ENCODE measurements at places on chromosomes 2 and 18. TPM values are rescaled to one million over a fixed set of nuclear protein-coding genes. Genes with fewer than 3 reads are reported as not detected.

- DNase-seq: no peak
Measured at GRCh38 chr18:58522132-58522531, 106.8 kb downstream of the ALPK2 start.

DNA sequence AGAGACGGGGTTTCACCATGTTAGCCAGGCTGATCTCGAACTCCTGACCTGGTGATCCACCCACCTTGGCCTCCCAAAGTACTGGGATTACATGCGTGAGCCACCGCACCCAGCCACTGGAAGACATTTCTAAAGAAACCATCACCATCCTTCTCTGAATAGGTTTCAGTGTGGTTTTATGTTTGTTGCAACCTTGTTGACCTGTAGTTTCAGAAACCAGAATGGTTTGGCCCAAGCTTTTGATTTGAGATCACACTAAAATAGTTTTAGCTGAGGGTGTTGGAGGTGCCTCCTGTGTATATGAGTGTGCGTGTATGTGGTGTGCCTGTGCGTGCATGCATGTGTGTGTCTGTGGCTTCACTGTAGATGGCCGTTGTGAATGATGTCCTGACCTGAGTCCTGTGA lies 26.2 kb downstream of the INPP4A start:
- no peak for DNase-seq

GRCh38 chr2:26177122-26177521 lies 4.2 kb downstream of the GAREM2 start:
- DNase-seq: no peak

DNA sequence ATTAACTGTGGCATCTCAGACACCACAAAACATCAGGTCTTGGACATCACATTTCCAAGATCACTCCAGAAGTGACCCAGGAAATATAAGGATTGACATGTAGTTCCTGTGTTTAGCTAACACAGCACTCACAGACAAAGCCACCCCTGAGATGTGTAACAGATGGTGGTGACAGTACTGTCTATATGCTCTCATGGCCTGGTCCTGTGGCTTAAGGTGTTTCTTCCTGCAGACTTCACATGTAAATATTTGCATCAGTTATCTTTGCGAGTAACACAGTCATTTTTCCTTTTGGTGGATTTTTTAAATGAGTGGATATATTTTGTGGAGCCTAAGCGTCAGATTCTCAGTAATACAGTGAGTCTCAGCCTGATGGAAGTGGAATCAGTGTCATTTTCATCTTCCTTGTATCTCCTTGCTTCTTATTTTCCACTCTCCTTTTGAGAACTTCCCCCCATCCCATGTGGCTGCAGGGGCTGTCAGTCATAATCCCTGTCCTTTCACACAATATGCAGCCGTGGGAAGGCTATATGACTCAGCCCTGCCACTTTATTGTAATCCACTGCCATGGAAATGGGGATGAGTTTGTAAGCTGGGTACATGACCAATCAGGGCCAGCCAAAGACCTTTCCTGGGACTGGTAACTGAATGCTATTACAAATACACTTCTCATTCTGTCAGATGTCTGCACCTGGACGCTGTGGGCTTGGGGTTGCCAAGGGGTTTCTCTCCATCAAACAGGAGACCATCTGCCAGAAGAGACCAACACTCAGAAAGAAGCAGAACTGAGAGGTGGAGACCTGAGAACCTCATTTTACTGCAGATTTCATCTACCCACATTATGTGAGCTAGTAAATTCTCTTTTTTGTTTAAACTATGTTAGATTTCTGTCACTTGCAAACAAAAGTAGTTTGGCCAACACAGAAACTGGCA lies 74.3 kb downstream of the ICOS start:
- no peak for DNase-seq

GRCh38 chr2:207491086-207491485 lies 38.7 kb upstream of the CREB1 start:
- no peak for DNase-seq

Gene RFX8
- total RNA-seq: 2.8 TPM

Gene LHCGR
- total RNA-seq: not detected

GRCh38 chr18:79529296-79529695 lies 133.6 kb downstream of the NFATC1 start:
- DNase-seq: no peak

- peak; percentile 40 for DNase-seq
Measured at GRCh38 chr2:76599732-76600368, 889.1 kb upstream of the GCFC2 start.

- no peak for DNase-seq
Measured at GRCh38 chr2:135563793-135564192, 32.5 kb downstream of the R3HDM1 start.

DNA sequence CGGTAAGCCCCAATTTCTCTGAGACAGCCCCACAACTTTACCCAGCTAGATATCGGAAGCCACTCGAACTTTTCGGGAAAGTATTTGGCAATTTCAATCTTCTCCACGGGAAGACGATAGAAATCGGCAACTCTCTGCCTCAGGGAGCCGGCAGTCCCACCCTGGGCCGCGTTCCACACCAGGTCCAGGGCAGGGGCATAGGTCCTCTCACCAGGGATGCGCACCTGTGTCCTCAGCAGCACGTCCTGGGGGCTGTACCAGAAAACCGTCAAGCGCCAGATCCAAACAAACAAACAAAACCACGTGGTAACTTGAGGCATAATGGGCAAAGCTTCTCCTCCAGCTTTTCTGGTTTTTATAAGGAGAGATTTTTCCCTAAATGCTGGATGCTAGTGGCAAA lies 80.9 kb downstream of the USP40 start:
- DNase-seq: no peak

DNA sequence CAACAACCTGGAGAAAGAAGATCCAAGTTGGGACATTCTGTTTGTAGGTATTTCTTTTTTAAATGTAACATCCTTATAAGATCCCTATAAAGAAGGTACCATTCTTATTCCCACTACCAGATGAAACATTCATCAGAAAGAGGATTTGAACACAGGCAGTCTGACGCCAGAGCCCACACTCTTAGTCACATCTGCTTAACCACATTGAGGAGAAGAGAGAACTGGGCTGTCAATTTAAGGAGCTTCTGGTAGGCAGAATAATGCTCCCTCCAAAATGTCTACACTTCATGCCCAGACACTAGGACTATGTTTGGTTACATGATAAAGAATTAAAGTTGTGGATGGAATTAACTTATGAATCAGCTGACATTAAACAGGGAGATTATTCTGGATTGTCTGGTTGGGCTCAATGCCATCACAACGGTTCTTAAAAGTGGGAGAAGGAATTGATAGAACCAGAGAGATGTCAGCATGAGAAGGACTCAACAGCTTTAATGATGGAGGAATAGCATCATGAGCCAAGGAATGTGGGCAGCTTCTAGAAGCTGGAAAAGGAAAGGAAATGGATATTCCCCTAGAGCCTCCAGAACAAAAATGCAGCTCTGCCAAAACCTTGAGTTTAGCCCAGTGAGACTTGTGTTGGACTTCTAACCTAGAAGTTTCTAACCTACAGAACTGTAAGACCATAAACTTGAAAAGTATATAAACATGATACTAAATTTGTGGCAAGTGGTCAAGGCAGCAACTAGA lies 82.2 kb downstream of the KLF7 start:
- DNase-seq: no peak

- no peak for DNase-seq
Measured at GRCh38 chr2:166926657-166927056, 38.4 kb downstream of the XIRP2 start.

GRCh38 chr18:24968238-24968775 lies 383.7 kb downstream of the ZNF521 start:
- no peak for DNase-seq

DNA sequence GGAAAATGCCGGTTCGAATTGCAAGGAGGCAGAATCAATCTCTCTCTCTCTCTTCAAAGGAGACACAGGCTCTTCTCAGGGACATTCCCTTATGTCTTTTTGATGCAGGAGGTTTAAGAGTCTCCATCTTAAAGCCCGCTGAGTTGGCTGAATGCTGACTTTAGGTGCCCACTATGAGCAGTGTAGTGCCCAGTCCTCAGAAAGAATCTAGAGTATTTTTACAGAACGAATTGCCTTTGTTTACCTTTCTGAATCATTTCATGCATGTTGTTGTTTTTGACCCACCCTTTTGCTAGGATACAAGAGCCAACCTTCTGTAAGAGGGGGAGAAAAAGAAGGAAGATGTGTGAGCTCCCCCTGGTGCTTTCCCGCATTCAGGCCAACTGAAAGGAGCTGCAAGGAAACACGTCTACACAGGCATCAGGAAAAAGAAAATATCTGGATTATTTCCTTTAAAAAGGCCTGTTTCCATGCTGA lies 193.5 kb upstream of the TCF4 start:
- DNase-seq: no peak

Gene RNF125
- total RNA-seq: 36.0 TPM

Gene MAPRE3
- total RNA-seq: 1.00 TPM

- no peak for DNase-seq
Measured at GRCh38 chr2:110827511-110827910, 95.1 kb downstream of the ACOXL start.

DNA sequence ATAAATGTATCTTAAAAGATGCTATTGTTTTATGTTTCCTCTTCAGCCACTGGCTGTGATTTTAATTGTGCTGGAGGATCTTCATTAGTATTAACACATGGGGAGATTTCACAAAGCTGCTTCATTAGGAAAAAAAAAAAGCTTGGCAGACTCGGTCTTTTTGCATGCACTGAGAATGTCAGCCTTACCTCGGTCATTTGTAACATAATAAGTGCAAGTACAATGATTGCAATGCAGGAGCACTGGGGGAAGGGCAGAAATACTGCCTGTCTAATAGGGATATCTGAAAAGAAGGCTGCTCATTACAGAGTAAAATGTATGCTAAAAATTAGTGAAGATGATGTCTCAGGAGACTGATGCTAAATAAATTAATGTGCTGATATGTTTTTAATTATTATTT lies 1.3 kb upstream of the BAZ2B start:
- DNase-seq: no peak

DNA sequence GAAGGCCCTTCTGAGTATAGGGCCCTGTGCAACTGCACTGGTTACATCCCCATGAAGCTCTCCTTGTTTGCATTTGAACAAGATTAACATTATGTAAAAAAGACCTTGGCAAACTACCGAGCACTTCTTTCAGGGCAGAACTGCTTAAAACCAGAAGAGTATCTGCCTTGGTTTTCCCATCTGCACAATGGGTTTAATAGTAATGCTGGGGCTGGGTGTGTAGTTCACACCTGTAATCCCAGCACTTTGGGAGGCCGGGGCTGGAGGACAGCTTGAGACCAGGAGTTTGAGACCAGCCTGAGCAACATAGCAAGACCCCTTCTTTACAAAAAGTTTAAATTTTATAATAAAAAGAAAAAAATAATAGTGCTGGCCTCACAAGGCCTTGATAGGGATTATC lies 8.5 kb downstream of the PLA2R1 start:
- no peak for DNase-seq

Gene LOXL3
- 0.15 TPM for total RNA-seq

DNA sequence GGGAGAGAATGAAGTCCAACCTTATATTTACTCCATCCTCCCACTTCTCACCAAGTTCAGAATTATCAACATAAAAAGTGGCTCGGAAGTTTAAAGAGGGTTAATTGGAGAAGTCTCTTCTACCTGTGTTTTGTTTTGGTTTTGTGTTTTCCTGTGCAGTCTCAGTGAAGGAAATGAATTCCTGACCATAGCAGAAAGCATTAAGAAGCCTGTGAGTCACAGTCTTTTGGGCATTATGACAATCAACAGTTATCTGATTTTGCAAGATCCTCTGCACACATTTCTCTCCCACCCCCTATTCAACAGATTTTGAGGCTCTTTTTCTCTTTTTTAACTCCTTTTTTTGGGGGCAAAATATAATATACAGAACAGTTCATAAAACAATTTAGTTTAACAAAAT lies 8.6 kb upstream of the RPL37A start:
- DNase-seq: no peak

DNA sequence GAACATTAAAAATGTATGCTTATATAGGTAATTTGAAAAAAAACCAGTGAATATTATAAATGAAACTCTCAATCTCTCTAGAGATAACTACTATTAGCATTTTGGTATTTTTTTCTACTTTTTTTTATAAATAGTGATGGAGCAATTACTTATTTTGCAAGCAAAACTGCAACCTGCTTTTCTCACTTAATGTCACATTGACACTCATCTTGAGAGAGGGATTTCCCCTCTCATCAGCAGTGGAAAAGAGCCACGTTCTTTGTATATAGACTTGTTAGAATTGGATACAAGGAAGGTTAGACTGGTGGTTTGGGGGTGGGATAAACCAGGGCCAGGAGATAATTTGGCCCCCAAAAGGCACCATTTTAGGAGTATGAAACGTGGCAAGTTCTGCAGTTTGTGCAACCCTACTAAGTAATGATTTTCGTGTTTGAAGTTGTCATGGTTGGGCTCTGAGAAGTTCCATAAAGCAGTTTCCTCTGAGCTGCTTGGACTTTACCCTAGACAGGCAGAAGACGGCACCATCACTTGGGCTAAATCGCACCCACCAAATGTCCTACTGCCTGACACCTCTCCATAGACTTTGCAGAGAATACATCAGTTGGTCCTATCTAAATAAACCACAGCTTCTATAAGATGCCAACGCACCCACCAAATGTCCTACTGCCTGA lies 194.0 kb downstream of the ACTR3 start:
- DNase-seq: no peak

DNA sequence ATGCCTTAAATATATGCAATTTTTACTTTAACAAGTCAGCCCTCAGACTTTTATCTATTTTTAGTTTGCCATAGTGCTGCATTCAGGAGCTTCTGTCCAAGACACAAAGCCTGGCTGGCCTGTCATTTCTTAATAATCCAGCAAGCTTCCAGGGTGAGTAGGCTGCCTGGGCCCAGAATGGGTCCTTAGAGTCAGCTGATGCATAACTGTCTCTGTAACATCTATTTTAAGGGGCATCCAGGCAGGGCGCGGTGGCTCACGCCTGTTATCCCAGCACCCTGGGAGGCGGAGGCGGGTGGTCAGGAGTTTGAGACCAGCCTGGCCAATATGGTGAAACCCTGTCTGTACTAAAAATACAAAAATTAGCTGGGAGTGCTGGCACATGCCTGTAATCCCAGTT lies 11.8 kb upstream of the GNLY start:
- no peak for DNase-seq

Gene PPP4R1
- 48.4 TPM for total RNA-seq

GRCh38 chr2:238859636-238860347 lies 11.9 kb downstream of the TWIST2 start:
- no peak for DNase-seq

Gene FER1L5
- total RNA-seq: not detected

DNA sequence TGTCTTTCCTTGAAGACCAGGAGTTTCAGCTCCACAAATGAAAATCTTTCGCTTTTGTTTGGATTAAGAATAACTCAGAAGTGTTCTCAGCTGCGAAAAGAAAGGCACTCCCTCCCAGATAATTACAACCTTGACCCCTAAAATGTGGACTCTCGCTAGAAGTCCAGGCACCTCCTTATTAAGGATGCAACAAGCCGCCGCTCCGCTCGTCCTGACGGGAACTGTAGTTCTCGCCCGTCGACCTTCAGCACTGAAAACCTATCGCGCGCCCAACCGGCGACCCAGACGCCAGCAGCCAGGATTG lies 559 bp downstream of the IMMT start:
- DNase-seq: no peak

GRCh38 chr2:6993229-6993640 lies 76.0 kb downstream of the RNF144A start:
- DNase-seq: no peak

Data from activated CD4-positive, alpha-beta T cell treated with anti-CD3 and anti-CD28 coated beads, Interleukin-2, amount 10 ng/mL, durations not matched to agents 7 days and 5 days (primary cell).